ENCODE measurements at places on chromosomes 7 and 10. TPM values are rescaled to one million over a fixed set of nuclear protein-coding genes. Genes with fewer than 3 reads are reported as not detected.

The CTTNBP2 gene
- total RNA-seq: not detected

The PYROXD2 gene
- 6.1 TPM for total RNA-seq

The CNTNAP2 gene
- not detected for total RNA-seq

The COX19 gene
- total RNA-seq: 17.2 TPM

The TAS2R3 gene
- total RNA-seq: 0.78 TPM

The PTPN20 gene
- 0.67 TPM for total RNA-seq

The NPSR1 gene
- not detected for total RNA-seq

The DOCK4 gene
- total RNA-seq: 1.8 TPM

The TAS2R4 gene
- total RNA-seq: 0.69 TPM

The SLC18A3 gene
- total RNA-seq: not detected

The HPSE2 gene
- not detected for total RNA-seq

The CFAP58 gene
- total RNA-seq: 0.38 TPM

The FKBP6 gene
- not detected for total RNA-seq

The CYP26A1 gene
- total RNA-seq: not detected

The ACBD7 gene
- total RNA-seq: 0.90 TPM

The C7orf33 gene
- total RNA-seq: not detected

The PDZD7 gene
- 0.62 TPM for total RNA-seq

The CDK5 gene
- total RNA-seq: 12.5 TPM

All from natural killer cell treated with Interleukin-12 subunit alpha and Interleukin-12 subunit beta and Interleukin-15 and Interleukin-18, amount 100 ng/mL, for 72 hours (primary cell).